ENCODE measurements at places on chromosomes 13 and 19.

DNA sequence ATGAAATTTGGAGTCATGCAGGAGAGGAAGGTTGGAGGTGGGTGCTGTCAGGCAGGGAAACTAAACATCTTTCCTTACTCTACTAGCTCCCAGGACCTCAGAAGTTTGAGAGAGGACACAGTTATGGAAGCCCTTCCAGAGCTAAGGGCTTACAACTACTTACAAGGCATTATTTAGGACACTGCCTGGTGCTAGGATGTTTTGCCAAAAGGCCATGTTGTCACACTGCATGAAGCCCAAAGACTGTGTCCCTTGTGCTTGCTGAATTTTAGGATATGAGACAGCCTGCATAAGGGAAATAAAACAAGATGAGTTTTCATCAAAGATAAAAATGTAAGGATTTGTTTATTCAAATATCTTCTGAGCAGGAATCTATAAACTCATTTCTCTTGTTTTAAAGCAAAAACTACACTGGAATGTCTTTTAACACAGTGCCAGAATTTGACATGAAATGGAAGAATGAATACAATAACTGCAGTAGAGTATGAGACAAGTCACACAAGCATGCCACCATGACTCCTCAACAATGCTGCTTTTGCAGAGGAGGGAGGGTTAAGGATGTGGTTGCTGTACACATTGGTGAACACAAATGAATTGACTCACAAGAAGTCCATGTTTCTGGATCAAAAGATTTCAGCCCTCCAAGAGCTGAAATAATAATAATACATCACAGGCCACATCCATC, 258.4 kb downstream of the SPRY2 start:
- no peak for DNase-seq

DNA sequence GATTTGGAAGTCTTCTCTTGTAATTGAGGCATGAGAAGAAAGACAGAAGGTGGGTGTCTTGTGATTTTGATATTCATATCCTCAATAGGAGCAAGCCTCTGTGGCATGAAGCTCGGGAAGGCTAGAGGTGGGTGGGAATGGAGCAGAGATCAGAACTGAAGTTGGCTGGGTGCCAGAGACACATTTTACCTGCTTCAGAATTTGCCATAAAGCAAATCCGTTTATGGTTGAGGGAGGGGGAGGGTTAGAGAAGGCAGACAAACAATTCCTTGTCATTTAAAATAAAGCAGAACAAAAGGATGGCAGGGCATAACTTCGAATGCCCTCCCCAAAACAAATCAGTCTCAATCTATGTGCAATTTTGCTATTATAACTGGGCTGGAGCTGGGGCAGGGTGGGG, 305.9 kb downstream of the KLF5 start:
- no peak for DNase-seq

DNA sequence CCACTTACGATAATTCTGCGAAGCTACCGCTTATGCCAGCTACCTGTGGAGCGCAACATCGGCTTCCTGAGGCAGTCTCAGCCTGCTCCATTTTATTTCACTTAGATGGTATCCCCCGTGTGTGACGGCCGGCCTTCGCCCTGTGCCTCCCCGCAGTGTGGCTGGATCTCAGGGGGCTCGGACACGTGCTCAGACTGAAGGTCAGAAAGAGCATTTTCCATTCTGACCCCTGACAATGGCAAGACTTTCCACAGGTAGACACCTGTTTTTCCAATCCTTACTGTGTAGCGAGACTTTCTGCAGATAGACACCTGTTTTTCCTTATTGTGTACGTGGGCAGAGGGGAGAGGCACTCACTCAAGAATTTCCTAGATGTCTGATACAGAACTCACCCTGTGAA, 52.7 kb downstream of the ATP11A start:
- no peak for DNase-seq

GRCh38 chr19:661427-662196, 1.4 kb downstream of the RNF126 start:
- DNase-seq: no peak

DNA sequence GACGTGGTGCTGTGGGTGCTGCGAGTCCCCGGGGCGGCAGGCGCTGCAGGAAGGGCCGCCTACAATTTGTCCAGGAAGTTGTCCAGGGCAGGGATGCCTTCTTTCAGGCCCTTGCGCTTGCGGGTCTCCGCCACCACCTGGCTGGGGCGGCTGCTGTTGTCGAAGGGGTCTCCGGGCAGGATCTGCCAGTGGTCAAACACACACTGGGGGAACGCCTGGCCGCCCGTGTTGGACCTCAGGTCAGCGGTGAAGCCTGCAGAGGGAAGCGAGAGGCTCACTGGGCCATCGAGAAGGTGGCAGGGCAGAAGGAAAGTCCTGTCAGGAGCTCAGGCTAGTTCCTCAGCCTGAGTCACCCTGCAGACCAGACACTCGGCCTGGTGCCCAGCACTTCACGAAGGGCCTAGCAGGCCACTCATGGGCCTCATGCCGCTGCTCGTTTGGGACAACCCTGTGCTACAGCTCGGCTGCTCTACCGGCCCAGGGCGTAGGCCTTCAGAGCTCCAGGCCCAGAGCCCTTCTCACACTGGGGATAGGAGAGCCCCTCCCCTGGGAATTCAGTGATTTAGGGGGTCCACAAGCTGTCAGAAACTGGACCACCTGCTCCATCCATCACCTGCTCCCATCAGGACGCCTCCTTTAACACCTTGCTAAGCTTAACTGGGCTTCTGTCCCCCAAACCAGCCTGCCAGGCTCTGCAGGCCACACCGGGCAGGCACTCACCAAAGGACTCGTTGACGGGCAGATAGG, 5.8 kb upstream of the DAPK3 start:
- no peak for DNase-seq

- DNase-seq: no peak
Measured at GRCh38 chr13:67140006-67140405, 90.1 kb downstream of the PCDH9 start.
